Stimulated activated CD4-positive, alpha-beta T cell treated with anti-CD3 and anti-CD28 coated beads, Interleukin-2, amount 100 ng/mL, for 48 hours (primary cell): ENCODE measurements at places on chromosomes 2 and 18.

DNA sequence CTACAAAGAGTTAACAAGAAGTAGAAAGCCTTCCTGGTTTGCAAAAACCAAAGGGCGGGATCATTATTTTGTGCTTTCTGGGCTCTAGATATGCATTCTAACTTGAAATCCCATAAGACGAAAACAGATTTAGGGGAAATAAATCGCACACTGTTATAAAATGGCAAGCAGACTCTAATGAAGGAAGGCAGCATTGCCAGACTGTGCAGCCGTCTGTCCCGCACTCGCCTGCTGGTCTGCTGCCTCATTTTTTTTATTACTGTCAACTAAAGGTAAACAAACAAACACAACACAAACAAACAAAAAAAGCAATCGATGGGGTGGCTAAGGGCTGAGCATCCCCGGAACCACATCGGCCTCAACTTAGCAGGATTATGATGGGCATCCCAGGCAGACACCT is 24.4 kb downstream of the ZNF521 start:
- DNase-seq: no peak

DNA sequence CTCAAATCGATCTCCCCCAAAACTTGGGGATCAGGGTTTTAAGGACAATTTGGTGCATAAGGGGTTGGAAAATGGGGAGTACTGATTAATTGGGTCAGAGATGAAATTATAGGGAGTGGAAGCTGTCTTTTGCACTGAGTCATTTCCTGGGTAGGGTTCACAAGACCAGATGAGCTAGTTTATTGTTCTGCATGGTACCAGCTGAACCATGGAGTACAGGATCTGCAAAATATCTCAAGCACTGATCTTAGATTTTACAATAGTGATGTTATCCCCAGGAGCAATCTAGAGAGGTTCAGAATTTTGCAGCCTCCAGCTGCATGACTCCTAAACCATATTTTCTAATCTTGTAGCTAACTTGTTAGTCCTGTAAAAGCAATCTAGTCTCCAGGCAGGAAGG is 73.1 kb downstream of the CPO start:
- DNase-seq: no peak

GRCh38 chr2:180130403-180130802 is 123.3 kb upstream of the CWC22 start:
- DNase-seq: no peak

- DNase-seq: no peak
These were observed 746.9 kb upstream of the NRXN1 start for GRCh38 chr2:51778806-51779205.

DNA sequence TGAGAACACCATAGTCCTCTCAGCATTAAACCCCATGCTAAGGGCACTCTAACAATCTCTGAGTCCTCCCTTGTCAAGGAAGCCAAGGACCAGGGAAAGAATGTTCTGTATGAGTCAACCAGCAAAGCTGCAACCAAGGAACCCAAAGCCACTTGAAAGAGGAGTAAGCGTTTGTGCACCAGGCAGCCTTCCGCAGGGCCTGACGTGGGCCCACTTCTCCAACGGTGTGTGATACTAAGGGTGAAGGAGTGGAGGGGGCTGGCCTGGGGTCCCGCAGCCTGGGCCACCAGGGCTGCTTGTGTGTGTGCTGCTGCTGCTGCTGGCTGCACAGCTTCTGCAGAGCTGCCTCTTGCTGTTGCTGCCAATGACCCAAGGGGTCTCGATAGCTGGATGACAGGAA is 30.1 kb upstream of the GALNT14 start:
- DNase-seq: no peak

GRCh38 chr2:52695731-52696130 is 1071.9 kb upstream of the CHAC2 start:
- no peak for DNase-seq
